Choroid plexus epithelial cell (primary cell): ENCODE measurements at places on chromosomes 13 and 19.
A peak's percentile ranks its signal among the peaks of the same experiment; 100 is the strongest.

DNA sequence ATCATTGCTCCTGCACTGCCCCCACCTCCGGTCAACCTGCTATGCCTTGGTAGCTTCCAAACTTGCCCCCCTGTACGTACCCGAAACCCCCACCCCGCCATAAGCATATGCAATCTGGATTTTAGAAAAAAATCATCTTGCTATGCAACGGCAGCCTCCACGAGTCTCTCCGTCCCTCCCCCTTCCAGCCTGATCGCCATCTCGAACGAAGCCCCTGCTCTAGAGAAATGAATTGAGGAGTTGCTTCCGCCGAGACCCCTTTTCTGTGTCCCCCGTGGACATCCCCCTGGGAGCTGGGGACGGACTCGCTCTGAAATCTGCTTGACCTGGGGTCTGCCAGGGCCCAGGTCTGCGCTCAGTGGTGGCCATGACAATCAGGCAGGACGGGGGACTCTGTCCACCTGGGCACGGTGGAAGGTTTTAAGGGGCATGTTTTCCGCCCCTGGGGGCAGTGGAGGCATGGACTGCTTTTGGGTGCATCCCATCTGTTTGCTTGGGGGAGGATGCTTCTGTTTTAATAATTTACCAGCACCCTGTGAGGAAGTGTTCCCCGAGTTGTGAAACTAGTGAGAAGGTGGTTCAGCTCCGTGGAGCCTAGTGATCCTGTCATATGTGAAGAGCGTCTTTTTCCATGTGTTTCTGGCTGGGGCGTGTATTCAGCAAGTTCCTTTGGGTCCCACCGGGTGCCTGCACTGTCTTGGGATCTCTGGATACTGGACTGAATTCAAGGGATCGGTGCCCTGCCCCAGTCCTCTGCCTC lies 1.0 kb downstream of the KDM4B start:
- peak; percentile 49 for DNase-seq

- DNase-seq: no peak
Measured at GRCh38 chr19:37243206-37243632, 25.2 kb downstream of the ZNF383 start.

GRCh38 chr13:91563799-91564198 lies 165.4 kb downstream of the GPC5 start:
- DNase-seq: no peak

DNA sequence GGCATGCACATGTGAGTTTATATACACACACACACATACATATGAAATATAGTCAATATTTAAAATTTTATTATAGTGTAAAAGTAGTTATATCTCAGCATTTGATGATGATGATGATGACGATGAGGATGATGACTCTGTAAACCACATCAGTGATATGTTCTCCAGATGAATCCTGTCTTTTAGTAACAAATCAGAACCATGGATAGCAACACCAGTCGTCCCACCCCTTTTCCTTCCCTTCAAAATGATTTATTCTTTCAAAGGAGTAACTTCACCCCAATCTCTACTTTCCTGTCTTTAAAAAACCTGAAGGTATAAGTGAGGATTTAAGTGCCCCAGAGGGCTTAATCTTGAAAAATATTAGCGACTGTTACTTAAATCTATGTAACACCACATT lies 74.1 kb downstream of the DCLK1 start:
- DNase-seq: peak; percentile 15

- DNase-seq: peak; percentile 81
Measured at GRCh38 chr19:664913-665443, 2.0 kb upstream of the RNF126 start.

- peak; percentile 85 for DNase-seq
Measured at GRCh38 chr13:105611424-105611823, 924.0 kb downstream of the EFNB2 start.

GRCh38 chr19:47002853-47003610 lies 16.6 kb upstream of the NPAS1 start:
- DNase-seq: no peak

GRCh38 chr19:45211751-45212381 lies 33.3 kb downstream of the BLOC1S3 start:
- DNase-seq: peak; percentile 7

DNA sequence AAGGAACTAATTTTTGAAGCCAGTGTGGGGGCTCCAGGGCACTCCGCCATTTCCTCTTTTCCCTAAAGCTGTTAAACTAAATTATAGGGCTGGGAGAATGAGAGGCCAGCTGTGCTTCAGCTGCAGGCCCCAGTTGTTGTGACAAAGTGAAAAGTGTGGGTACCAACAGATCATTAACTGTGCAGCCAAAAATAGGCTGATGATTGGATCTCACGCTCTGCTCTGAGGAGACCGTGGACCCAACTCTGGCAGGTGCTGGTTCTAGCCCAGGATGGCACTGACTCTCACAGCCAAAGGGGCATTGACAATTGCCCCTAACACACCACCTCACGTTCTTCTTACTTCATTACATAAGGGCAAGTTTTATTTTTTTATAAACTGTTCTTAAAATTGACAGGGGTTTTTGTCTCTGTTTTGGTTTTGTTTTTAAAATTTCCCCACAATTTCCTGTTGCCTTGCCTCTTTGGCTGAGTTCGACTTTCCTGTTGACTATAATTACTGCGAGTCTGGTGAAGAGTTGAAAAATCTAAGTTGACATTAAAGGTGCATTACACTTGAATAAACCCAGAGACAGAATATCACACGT lies 391.0 kb downstream of the FGF9 start:
- DNase-seq: no peak

- no peak for DNase-seq
Measured at GRCh38 chr19:45340232-45340898, at the start of gene KLC3. KLC3 (plus strand) TSS chr19:45340750; CDS start chr19:45345542, 4,792 bp downstream.

DNA sequence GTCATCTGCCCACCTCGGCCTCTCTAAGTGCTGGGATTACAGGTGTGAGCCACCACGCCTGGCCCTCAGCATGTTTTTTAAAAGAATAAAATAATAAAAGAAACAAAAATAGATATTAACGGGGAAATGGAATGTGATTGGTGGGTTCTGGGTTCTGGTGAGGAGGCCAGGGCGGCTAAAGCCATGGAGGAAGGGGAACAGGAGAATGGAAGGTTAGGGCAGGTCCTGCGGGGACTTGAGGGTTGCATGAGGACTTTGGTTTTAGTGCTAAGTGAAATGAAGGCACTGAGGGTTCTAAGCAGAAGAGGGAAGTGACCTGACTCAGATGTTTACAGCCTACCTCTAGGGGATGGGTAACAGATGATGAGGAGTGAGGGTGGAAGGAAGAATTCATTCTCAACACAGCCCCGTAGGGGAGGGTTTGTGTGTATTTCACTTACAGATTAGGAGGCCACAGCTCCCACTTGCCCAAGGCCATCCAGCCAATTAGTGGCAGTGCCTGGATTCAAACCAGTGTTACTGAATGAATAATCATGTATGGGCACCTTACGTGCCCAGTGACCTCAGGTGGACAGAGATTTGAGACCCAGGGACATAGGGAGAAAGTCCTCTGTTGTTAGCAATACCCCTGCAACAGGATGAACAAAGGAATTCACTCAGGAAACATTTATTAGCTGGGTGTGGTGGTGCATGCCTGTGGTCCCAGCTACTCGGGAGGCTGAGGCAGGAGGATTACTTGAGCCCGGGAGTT lies 6.7 kb upstream of the MRPL4 start:
- DNase-seq: no peak

DNA sequence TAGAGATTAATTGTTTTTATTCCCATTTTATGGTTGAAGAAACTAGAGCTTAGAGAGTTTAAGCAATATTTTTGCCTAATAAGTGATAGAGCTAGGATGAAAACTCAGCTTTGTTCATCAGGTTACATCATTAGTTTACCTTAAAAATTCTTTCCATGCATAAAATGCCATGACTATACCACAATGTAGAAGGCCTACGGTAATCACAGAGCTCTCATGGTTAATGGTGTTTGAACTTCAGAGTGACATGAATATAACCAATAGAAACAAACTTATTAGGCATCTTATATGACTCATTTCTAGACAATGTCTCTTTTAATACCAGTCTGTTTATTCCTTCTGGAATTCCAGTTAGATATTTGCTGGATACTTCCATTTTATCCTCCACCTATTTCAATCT lies 78.5 kb downstream of the FGF9 start:
- peak; percentile 13 for DNase-seq

GRCh38 chr19:8831832-8832131 lies 322 bp downstream of the ZNF558 start:
- DNase-seq: no peak

GRCh38 chr19:19505669-19506326 lies 9.6 kb downstream of the TSSK6 start:
- no peak for DNase-seq

- peak; percentile 58 for DNase-seq
Measured at GRCh38 chr19:6238643-6239281, 41.0 kb downstream of the MLLT1 start.

DNA sequence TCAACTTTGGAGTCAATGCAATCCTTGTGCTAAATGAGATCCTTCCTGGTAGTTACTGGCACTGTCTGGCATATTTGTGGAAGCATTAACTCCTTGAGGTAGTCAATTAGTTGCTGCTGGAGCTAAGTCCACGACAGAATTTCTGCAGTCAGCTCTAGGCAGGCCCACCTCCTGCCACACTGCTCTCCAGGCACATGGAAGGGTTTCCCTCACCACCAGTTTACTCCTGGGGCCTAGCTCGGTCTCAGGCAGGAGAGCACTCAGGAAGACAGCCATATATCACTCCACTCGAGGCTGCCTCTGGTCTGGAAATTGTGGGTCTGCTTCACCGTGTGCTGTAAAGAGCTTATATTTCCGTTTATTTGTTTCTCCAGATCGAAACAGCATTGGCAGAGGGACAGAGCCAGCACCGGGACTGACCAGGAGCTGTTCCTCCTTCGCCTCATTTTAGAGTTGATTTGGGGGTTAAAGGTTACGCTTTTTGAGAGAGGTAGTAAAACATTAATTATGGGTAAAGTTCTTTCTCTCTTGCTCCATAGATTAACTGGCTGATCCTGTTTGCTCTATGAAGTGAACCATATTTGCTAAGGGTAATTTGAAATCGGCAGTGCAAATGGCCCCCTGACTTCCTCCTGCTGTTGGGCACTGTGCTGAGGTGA lies 20.6 kb upstream of the GTF3A start:
- no peak for DNase-seq

DNA sequence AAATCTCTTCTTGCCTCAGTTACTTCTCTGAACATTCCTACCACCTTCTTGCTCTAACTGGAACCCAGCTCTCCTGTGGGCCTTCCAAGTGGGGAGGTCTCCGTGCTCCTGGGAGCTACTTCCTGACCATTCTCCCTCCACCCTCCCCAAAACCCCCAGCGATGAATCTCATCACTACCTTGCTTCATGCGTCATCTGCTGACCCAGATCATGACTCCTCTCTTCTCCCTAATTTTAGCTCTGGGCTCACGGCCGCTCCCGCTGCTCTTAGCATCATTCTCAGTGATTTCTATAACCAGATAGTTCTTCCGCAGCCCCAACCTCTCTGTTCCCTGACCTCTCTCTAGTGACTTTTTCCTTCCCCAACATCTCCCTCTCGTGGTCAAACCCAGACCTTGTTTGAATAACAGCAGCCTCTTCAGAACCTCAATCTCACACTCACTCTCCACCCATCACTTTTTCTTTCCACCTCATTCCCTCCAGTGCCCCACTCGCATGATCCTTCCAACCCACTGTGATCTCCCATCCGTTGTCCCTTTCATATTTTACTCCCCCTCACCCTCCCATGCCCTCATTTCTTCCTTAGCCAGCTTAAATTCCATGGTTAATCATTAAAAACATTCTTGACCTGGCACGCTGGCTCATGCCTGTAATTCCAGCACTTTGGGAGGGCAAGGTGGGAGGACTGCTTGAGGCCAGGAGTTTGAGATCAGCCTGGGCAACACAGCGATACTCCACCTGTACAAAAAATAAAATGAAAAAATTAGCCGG lies 21.8 kb downstream of the MRPS12 start:
- DNase-seq: peak; percentile 53

DNA sequence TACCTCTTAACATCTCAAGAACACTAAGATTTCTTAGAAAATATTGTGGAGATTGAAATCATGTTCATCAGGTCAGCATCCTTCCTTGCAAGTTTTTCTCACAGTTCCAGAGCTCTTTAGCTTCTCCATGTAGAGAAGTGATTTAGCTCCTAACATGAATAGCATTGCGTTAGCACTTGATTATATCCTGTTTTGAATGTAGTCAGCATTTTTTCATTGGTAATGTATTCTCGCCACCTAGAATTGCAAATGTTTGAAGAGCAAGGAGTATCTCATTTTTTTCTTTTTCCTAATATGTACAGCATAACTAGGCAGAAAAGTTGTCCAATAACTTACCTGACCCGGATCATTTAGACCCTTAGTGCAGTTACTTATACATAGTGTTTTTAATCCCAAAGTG lies 6.6 kb downstream of the ZNF470 start:
- DNase-seq: no peak

GRCh38 chr13:74325106-74325505 lies 190.9 kb upstream of the KLF12 start:
- DNase-seq: peak; percentile 92

DNA sequence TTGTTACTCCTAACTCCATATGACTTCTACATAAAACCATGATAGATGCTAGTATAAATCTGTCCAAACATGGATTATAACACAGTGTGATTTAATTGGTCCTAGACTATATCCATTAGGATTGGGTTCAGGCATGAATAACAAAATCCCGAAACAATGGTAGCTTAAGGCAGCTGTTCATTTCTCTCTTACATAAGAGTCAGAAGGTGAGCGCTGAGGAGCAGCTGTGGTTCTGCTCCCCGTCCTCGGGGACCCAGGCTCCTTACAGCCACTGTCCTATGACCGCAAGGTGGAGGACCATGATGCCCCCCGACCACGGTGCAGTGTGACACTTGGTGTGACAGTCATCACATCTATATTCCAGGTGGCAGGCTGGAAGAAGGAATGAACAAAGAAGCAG lies 145.8 kb downstream of the SLC7A1 start:
- no peak for DNase-seq

- peak; percentile 22 for DNase-seq
Measured at GRCh38 chr13:49214917-49215376, 5.2 kb upstream of the MLNR start.

DNA sequence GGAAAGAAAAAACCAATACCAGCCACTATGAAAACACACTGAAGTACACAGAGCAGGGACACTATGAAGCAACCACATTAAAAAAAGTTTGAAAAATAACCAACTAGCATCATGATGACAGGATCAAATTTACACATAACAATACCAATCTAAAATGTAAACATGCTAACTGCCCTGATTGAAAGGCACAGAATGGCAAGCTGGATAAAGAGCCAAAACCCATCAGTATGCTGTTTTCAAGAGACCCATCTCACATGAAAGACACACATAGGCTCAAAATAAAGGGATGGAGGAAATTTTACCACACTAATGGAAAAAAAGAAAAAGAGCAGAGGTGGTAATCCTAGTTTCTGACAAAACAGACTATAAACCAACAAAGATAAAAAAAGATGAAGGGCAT lies 291.3 kb downstream of the SLC7A1 start:
- DNase-seq: no peak

DNA sequence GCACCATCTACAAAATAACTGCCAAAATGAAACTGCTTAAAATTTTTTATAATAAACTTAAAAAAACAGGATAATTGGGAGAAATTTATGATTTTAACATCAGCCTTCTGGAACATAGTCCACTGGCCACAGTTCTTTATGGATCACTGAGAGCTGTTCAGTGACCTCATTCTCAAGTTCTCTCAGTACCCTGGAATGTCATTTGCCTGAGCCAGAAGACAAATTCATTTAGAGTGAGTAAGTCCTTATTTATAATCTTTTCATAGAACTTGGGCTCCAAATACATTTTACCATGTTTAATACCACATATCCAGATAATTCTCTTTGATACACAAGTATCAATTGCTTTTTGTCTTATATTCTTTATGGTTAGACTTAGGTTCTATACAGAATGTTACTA lies 87.6 kb downstream of the CAB39L start:
- peak; percentile 92 for DNase-seq
